ENCODE measurements at places on chromosomes 7 and 10.
A peak's percentile ranks its signal among the peaks of the same experiment; 100 is the strongest.

GRCh38 chr7:129209067-129209926 lies 15.5 kb upstream of the AHCYL2 start:
- no peak for DNase-seq

GRCh38 chr10:122021379-122021778 lies 32.4 kb downstream of the TACC2 start:
- DNase-seq: no peak

- DNase-seq: no peak
Measured at GRCh38 chr7:65809259-65809981, 63.5 kb upstream of the VKORC1L1 start.

DNA sequence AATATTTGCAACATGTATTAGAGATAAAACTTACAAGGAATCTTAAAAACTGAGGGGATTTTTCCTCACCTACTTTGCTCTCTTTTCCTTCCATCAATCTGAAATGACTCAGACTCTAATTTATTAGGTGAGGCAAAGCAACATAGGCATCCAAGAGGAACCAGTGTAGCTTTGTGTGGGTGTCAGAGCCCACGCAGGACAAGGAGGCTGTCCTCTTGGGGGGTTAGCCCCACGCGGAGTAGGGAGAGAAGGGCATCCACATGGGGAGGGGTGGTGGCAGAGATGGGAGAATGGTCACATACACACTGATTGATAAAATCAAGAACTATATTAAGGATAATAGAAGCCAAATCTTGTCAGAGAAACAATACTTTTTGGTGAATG lies 33.8 kb upstream of the ARMS2 start:
- DNase-seq: no peak

GRCh38 chr7:4806983-4807597 lies 31.7 kb downstream of the AP5Z1 start:
- DNase-seq: no peak

- DNase-seq: no peak
Measured at GRCh38 chr10:119120413-119120867, 16.5 kb downstream of the DENND10 start.

GRCh38 chr7:123783820-123784219 lies 35.0 kb upstream of the WASL start:
- DNase-seq: no peak

DNA sequence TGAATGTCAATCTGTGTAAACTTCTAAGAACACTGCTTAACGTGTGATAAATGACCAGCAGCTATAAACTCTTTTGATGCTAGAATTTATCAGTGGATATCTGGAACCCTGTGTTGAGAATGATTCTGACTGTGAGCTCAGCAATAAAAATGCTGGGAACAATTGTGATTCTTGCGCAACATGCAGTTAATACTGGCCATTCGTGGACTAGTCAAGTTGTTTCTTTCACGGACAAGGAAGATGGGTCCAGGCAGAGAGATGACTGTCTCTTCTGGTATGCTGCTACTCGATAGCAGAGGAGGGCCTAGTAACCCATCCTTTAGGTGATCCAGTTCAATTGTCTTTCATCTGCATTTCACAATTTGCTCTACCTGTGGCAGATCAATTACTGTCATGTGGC lies 394.8 kb upstream of the IGFBP3 start:
- no peak for DNase-seq

GRCh38 chr7:79590391-79590790 lies 136.9 kb upstream of the MAGI2 start:
- peak; percentile 55 for DNase-seq

DNA sequence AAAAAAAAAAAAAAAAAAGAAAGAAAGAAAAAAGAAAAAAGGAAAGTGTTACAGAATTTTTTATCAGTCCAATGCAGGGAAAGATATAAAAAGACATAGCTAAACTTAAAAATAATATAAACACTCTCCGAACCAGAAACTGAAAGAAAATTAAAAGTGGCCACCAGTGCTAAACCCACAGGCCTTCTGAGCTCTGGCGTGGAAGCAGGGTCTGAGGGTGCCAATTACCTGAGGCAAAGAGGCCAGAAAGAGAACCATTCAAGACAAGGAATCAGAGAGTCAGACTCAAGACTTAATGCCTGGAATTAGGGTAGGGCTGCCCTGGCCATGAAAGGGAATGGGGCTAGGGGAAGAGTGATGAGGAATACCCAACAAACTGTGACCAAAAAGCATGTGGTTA lies 36.9 kb upstream of the STARD3NL start:
- no peak for DNase-seq

DNA sequence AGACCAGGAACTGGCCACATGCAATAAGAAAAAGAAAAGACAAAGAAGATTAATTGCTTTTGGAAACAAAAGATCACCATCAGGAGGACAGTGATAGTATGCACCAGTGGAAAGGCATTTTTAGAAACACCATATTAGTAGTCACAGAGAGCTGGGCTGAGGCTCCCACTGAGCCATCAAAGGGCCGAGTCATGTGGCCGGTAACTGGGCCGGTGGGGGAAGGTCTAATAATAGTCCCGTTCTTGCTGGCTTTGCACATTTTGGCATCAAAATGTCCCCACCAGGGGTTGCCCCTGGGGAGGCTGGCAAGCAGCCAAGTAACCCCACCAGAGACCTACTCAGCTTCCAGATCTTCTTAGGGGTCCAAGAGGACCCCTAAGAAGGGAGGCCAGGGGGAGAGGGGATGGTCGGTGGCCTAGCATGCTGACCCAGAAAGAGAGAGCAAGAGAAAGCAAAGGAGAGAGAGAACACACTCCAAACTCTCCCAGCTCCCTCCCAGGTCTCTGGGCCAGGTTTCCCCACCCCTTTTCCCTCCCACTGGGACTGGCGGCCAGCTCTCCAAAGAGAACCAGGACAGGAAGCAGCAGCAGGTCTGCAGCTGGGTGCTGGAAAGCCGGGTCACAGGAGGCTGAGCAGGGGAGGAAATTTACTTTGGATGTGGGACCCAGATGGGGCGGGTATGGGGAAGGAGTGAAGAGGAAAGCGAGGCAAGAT lies 70.2 kb upstream of the FGFR2 start:
- DNase-seq: no peak

DNA sequence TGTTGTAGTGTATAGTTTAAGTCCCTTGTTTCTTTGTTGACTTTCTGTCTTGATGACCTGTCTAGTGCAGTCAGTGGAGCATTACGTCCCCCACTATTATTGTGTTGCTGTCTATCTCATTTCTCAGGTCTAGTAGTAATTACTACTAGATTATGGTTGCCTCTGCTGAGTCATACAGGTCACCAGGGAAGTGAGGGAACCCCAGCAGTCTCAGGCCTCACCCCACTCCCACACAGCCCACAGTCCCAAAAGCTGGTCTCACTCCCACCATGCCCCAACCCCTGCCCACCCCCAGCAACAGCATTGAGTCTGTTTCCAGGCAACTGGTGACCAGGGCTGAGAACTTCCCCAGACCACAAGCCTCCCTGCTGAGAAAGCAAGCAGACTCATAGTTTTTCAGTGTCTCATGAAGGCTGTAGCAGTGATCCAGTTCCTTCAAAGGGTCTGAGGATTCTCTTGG lies 88.0 kb downstream of the PLXDC2 start:
- DNase-seq: no peak

GRCh38 chr7:100720671-100721504 lies 620 bp downstream of the EPO start:
- DNase-seq: no peak

DNA sequence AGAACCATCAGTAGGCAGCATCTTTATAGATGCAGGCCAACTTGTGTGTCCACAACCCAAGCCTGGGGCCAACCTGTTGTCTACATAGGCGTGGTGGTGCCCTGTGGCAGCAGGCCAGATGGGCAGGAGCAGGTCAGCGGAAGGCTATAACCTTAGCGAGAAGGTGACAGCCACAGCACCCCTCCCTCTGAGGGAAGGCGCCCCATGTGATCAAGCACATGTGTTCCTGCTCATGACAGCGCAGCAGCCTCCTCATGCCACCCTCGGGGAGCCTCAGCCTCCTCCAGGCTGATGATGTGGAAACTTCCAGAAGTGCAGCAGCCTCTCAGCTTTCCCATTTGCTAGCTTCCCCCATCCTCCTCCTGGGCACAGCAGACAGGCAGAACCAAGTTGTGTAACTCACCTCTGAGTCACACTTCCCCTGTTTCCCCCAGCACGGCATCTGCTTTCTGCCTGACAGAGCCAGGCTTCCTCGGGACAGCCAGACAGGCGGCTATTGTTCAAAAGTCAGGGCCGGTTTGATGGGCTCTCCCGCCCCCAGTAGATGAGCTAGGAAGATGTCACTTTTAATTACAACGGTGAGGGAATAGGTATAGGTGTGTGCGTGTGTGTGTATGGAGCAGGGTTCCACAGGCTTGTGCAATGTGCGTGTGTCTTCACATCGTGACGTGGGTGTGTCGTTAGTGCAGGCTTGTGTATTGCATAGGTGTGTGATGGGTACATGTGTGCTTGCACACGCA lies 312.0 kb upstream of the ZMIZ1 start:
- no peak for DNase-seq

GRCh38 chr10:128470321-128470965 lies 344.2 kb upstream of the MKI67 start:
- DNase-seq: no peak

- no peak for DNase-seq
Measured at GRCh38 chr10:123326674-123327073, 172.5 kb downstream of the BUB3 start.

DNA sequence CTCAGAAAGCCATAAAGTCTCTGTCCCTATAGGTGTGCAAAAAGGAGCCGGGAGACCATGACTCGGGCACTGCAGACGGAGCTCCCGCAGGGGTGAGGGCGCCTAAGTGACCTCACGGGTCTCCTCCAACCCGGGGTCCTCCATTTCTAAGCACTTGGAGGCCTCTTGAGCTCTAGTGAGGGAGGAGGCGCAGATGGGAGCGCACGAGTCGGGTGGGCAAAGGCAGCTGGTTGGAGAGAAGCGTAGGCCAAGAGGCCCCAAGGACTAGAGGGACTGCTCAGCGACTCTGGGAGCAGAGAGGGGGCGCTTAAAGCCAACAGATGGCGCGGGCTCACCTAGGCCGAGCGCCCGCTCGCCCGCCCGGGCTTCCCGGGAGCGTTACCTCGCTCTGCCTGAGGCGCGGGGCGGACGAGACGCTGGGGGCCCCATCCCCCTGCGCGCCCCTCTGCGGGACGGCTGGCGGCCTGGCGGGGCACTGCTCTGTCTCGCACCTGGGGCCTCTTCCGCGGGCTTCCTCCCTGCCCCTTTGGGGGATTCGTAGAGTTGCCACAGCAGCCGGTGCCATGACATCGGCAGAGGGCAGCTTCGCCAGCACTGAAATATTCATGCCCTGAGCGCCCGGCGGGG lies 523 bp upstream of the CDH23 start:
- DNase-seq: peak; percentile 65
